ENCODE measurements at places on chromosomes 1 and 21.

DNA sequence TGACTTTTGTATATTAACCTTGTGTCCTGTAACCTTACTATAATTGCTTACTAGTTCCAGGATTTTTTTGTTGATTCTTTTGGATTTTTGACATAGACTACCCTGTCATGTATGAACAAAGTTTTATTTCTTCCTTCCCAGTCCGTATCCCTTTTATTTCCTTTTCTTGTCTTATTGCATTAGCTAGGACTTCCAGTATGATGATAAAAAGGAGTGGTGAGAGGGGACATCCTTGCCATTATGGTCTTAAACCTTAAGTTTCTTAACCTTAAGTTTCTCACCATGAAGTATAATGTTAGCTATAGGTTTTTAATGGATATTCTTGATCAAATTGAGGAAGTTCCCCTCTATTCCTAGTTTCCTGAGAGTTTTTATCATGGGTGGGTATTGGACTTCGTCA lies 24.5 kb upstream of the TBX19 start:
- DNase-seq, result no peak

GRCh38 chr1:165610866-165611265 lies 20.2 kb upstream of the MGST3 start:
- no peak for DNase-seq

DNA sequence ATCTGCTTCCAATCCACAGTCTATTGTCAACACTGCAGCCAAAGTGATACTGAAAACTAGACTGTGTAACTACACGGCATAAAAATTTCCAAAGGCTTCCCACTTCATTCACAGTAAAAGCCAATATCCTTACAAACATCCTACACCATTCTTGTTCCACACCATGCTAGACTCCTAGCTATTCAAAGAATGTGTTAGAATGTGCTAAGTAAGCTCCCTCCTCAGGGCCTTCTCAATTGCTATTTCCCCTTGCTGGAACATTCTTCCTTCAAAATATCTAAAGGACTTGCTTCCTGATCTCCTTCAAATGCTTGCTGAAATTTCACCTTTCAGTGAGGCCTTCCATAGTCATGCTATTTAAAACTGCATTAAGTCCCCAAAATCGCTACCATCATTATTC lies 228.1 kb downstream of the AKT3 start:
- no peak for DNase-seq

DNA sequence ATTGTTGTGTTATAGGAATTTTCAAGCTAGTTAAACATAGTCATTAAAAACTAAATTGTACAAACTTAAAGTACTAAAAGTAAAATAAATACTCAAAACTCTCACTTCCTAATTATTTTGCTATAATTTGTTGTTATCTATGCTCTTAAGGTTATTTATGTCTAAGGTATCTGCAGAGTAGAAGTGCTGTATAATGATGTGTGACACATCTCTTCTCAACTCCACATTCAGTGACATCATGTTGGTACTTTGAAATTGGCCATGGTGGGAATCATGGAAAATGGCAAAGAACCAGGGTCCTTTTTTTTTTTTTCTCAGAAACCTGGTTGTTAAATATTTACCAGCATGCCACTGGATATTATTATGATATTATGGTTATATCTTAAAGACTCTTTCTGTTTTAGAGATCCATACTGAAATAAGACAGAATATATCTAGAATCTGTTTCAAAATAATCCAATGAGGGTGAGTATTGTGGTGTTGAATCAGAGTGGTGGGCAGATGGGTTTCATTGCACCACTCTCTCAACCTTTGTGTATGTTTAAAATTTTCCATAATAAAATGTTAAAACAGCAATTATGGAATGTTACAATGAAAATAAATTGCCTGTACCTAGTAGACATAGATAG lies 22.4 kb downstream of the LRRC8B start:
- DNase-seq, result no peak

DNA sequence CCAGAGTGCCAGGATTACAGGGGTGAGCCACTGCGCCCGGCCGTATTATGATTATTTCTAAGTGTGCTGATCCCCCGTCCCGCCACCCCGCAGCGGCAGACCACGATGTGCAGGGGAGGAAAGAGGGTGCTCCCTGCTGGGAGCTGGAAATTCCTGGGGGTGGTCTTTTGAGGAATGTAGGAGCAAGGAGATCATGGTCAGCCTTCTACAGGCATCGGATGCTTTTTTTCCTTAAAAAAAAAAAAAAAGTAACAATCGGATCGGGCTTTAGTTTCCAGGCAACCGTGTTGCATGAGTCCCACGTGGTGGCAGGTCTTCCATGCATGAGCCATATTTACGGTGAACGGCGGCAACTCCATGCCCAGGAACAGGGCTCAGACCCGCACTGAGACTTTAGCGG lies 74.2 kb upstream of the COX20 start:
- DNase-seq, result no peak

- DNase-seq, result no peak
Observed at GRCh38 chr1:165531021-165531420, 12.8 kb upstream of the LRRC52 start.

DNA sequence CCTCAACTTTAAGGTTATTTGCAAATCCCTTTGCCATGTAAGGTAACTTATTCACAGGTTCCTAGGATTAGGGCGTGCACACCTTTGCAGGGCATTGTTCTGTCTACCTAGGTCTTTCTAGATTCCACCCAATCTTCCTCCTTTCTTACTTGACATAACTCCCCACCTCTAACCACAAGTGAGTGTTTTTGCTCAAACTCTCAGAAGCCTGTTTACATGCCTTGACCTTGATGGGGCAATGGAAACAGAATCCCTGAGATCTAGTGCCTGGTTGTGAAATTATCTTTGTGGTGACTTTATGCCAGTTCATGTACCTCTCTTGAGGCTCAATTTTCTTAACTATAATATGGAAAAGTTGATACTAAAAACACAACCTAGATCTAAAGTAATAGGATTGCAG lies 296.6 kb downstream of the TTLL7 start:
- no peak for DNase-seq

DNA sequence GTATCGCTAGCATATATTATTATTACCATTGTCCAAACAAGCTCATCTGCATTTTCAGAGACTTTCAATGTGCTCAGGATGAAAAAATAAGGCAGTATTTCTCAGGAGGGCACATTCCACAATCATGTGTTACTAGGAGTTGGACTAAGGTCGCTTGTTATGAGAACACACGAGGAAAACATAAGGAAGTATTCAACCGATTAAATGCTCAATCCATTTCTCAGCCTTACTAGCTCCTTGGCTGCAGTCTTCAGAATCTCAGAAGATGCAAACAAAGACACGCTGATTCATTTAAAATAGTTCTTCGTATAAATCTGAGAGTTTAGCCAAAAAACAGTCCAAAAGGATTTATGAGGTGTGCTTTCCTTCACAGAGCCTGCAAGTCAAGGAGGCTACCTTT lies 82.0 kb upstream of the JAK1 start:
- no peak for DNase-seq

- DNase-seq, result no peak
Observed at GRCh38 chr1:66571789-66572188, 37.8 kb downstream of the SGIP1 start.

- DNase-seq, result no peak
Observed at GRCh38 chr1:160474392-160475242, 48.4 kb downstream of the SLAMF6 start.

DNA sequence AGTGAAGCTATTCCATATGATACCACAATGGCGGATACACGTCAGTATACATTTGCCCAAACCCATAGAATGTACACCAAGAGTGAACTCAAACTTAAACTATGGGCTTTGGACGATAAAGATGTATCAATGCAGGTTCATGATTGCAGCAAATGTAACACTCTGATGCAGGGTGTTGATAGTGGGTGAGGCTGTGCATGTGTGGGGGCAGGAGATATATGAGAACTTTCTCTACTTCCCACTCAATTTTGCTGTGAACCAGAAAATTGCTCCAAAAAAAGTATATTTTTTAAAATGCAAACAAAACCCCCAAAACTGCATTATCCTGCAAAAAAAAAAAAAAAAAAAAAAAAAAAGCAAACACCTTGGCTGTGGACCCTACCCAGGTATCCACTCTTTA lies 3.4 kb downstream of the ATP1A2 start:
- no peak for DNase-seq

DNA sequence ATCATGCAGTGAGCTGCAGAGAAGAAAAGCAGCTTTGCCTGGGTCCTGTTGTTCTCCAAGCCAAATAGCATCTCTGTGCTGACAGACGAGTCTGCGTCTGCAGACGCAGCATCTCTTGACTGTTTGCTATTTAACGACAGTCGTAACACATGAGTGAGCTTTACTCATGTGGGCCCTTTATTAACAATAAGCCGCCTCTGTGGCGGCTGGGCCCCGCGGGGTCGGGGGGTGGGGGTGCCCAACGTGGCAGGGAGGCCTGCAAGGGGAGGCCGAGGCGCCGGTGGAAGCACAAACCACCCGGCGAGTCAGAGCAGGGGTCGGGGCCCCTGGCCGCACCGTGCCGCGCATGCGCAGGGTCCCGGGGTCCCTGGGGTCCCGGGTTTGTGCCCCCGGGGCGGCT lies 435.1 kb downstream of the KIF26B start:
- DNase-seq, result no peak

DNA sequence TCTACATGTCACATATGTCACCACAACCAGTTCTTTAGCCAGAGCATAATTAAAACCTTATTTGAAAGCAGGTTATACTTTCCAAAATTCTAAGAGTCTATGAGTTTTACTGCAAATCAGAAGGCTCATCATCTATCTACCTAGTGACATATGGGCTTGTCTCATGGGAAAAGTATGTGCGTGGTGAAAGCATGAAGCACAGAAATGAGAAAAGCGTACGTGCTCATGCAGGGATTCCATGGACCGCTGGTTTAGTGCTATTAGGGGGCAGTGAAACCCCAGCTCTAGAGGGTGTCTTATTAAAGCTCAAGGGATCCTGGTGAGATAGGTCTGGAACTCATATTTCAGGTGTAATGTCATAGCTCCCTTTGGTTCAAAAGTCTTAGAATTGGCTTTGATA lies 50.2 kb downstream of the FAM163A start:
- DNase-seq, result no peak

DNA sequence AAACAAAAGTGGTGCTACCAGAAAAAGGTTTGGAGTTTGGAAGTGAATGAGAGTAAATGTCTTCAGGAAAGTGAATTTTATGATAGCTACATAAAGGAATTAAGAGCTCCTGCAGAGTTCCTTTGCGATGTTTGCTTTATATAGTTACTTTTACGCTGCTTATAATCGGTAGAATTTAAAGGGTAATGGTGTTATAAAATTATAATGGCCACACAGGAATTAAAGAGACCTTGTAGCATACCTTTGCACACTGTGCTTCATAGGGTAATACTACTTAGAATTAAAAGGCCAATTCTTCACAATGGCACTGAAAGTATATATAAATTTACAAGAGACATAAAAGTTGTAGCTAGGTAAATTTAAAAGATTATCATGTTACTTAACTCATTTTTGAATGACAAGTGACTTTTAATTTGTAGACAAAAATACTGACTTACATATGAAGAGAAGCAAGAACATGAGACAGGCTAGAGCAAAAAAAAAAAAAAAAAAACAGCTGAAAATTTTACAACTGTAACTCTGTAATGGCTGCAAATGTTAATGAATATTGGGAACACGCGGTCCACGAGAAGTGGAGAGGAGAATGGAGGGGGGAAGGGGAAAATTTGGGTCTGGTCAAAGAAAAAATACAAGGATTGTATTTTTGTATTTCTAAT lies 65.9 kb upstream of the LBR start:
- DNase-seq, result no peak

DNA sequence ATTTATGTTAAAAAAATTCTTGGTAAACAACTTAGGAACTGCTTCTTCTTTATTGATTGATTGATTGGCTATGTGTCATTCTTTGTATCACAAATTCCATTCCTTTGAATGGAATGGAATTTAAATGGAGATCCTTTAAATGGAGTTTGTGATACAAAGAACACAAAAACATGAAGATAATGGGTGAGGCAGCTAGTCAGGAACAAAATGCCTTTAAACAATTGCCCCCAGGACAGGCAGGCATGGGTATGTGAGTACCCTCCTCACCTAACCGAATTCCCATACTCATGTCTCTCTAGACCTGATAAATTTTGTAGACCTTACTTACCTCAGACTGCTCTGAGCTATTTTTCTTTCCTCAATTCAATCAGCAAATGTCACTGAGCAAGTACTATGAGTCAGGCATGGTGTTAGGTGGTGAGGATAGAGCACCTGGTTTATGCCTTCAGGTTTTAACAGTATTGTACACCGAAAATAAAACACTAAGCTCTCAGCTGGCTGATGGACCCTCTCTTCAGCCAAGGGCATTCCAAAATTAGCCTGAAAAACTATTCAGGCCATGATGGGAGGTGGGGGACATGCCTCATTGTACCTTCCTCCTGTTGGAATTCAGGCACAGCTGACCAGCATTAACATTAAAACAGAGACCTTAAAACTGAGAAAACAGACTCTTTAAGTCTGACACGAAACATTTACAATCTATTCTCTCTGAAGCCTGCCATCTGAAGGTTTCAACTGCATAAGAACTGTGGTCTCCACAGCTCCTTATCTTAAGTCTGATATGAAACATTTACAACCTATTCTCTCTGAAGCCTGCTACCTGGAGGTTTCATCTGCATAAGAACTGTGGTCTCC lies 58.9 kb downstream of the OLFML3 start:
- DNase-seq, result no peak

DNA sequence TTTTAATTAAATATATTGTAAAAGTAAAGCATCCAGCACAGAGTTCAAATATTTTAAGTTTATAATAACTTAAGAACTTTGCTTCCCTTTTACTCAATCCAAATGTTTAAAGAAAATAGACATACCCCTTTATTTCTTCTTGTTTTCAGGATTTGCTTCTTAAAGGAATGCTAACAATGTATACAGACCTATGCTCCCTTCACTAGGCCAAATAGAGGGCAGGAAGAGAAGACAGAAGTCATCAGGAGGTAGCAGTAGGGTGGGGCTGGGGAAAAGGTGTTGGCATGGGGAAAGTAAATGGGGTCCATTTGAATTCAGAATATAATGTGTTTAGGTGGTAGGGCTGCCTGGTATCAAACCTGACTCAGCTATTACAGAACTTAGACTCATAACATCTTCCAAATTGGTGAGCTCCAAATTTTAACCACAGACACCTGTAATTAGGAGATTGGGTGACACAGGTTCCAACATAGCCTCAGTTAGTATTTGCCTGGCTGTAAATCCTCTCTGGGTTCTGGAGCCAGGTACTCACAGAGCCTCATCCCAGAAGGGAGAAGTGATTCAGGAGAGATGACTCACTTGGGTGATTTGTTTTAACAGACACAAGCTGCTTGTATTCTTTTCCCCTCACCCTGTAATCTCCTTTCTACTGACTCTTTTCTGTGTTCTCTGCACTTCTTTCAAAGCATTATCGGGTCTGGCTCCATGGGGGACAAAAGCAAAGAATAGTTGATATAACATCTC lies 60.1 kb upstream of the DUSP10 start:
- DNase-seq, result no peak

GRCh38 chr1:3467096-3468036 lies 12.9 kb downstream of the ARHGEF16 start:
- no peak for DNase-seq

- no peak for DNase-seq
Observed at GRCh38 chr1:235470741-235471439, 33.4 kb downstream of the B3GALNT2 start.

- DNase-seq, result no peak
Observed at GRCh38 chr1:186765446-186765845, 63.3 kb upstream of the PLA2G4A start.
